ENCODE measurements at places on chromosomes 3 and 15.
A peak's percentile ranks its signal among the peaks of the same experiment; 100 is the strongest.

DNA sequence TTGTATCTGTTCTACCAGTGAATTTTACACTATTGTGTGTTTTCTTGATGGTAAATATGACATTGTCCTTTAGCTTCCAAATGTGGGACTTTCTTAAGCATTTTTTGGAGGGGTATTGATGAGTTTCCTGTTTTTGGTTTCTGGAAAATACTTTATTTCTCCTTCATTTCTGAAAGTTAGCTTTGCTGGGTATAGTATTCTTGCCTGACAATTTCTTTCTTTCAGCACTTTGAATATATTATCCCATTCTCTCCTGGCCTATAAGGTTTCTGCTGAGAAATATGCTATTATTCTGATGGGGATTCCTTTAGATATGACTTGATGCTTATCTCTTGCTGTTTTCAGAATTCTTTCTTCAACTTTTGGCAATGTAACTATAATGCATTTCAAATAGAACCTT, 15.4 kb upstream of the ATP2C1 start:
- DNase-seq = no peak

- no peak for DNase-seq
Observed at GRCh38 chr3:74858086-74858485, 243.6 kb upstream of the CNTN3 start.

DNA sequence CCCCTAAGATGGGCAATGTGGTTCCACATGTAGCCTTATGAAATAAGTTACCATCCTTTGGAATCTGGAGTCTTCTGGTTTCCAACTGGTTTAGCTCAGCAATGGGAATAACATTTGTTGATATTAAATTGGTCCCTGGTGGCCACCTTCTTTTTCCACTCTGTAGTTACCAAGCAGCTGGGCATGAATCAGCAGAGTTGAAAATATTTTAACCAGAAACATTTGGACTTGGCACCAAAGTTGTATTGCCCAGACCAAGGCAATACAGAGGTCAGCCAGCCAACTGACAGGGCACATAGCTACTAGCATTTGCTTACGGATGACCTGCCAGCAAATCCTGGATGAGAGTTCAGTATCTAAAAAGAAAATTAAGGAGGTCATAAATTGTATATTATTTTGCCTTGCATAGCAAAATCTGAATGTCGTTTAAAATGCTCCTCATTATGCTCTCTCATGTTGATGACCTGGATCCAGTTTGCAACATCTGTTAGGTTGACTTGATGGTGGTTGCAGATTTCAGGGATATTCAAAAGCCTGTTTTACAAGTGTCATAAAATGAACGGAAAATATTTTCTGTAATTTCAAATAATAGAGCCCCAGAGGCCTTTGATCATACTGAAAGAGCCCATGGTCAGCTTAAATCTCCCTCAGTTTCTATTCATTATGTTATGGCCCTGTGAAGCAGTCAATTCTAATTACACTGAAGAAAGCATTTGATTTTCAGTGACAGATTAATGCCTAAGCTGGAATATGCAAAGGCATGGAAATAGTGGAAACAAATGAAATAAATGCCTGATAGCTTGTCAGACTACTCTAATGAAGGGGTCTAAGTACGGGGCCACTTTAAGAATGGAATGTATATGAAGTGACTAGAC, 54.6 kb downstream of the PPM1L start:
- no peak for DNase-seq

DNA sequence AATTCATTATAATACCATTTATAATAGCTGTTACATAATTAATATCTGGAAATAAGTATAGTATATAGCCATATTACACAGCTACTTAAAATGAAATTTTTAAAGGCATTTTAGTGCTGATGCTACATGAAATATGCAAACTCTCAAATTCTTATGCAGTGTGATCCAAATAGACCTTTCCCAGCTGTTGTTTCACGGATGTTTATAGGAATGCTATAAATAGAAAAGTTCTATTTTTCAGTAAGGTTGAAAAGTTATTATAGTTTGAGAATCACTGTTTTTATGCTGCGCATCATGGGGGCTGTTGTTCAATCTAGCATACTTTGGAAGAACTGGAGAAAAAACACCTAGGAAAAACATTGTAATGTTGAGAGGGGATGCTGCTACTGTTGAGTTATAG, 147.7 kb upstream of the TRIM42 start:
- no peak for DNase-seq

DNA sequence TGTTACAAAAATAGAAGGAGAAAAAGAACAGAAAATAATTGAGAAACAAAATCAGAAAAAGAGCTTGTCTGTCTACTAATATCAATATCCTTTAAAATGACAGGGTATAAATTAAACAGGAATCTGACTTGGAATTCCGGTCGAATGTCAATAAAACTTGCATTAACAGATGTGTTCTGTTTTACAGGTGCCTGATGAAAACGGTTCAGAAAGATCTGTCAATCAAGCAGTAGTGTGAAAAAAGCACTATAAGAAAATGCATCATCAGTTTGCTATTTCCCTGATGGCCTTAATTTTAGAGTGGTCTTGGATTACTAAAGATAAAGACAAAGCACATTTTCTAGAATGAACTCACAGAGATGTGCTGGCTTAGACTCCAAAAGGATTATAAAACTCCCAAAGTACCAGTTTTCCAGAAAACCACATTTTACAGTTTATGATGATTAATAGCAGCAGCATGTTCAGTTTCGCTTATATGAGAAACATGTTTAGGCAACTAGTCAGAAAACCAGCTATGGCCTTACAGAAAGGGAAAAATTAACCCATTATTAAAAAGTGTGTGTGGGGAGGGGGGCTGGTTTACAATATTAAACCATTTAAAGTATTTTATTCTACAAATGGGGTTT, 8.2 kb upstream of the C3orf38 start:
- no peak for DNase-seq

DNA sequence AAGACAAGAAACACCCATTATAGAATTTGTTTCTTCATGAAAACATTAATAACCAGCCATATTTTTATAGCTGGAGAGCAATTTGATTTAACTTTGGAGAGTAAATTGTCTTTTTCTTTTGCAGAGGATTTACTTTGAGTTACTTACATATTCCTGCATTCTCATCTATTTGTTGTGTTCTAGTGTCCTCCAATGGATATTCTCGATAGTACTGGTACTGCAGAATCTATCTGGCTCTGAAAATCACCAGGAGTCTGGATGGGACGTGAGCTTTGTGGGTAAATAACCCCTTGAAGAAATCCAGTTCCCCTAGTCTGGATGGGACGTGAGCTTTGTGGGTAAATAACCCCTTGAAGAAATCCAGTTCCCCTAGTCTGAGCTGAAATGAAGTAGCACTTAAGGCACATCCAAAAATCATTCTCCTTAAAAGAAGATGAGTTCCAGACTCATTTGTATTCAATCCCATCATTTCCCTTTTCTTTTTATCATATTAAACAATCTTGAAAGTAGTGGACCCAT, 294.1 kb upstream of the UBE2E2 start:
- no peak for DNase-seq

GRCh38 chr15:36294359-36294758, 285.1 kb upstream of the CDIN1 start:
- DNase-seq = no peak

- DNase-seq = peak; percentile 18
Observed at GRCh38 chr15:40272485-40273056, 10.3 kb downstream of the ANKRD63 start.

DNA sequence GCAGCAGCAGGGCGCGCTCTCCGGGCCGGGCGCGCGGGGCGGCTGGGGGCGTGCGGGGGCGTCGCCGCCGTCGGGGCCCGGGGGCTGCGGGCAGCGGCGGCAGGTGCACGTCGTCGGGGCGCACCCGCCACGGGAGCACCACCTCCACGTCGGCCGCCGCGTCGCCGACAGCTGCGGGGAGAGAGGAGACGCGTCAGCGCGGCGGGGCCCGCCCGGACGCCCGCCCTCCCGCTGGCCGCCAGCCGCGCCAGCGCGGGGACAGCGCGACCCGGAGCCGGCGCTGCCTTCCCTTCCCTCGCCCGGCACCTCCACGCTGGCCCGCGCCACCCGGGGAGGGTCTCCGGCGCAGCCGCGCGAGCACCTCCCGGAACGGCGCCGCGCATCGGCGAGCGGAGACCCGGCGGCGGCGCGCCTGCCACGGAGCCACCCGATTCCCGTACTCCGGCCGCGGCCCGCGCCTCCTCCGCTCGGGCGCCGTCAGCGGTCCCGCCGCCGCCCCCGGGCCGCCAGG, 481 bp downstream of the ADAMTS17 start:
- DNase-seq = no peak

- DNase-seq = no peak
Observed at GRCh38 chr15:36753173-36753572, 173.7 kb downstream of the CDIN1 start.

GRCh38 chr3:73094951-73095350, 33.5 kb downstream of the EBLN2 start:
- DNase-seq = no peak

- DNase-seq = no peak
Observed at GRCh38 chr3:126295407-126295939, 61.7 kb downstream of the KLF15 start.

GRCh38 chr3:46127503-46127902, 80.6 kb downstream of the CCR1 start:
- DNase-seq = no peak

DNA sequence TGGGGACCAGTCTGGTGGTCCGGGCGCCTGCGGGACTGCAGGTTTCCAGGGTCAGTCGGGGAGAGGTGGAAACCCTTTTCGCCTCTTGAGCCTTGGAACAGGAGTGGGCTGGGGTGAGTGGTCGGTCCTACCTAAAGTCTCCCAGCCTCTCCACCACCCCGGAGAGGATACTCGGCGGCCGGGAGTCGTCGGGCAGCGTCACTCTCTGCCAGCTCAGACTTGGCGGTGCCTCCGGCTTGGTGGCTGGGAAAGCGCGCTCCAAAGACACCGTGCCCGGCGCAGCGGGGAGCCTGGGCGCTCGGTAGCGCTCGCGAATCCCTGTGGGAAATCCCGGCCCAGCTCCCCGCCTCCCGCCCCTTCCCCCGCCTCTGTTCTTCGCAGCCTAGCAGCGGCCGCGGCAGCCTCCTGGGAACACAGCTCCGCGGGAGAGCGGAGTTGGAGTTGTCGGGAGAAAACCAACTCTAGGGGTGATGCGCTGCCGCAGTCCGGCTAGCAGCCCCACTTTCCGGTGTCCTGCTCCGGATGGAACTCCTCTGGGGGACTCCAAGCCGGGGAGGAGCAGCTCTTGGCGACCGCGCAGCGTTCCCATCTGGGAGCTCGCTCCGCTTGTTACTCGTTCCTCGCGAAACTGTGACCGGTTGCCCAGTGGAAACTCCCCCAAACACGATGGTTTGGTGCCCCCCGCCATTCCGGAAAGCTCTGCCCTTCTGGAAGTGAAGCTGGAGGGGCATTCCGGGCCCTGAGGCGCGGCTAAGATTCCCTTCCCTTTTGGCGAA, 1.4 kb downstream of the EPHB1 start:
- DNase-seq = no peak

DNA sequence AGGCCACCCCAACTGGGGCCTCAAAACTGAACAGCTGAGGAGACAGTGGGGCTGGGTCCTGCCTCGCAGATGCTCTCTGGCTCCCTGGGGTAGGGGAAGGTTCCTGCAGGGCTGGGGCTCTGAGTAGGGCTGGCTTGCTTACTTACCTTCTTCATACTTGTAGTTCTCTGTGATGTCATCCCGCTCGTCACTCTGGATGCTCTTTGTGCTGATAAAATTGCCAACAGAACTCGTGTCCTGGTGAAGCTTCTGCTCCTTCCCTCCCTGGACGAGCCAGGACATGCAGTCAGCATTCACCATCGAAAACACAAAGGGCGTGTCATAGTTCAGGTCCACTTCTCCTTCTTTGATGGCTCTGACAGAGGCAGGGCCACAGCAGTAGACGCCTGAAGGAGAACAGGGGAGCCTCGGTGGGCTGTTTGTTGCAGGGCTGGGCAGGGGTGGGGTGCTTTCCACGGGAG, 17.9 kb upstream of the EPB42 start:
- DNase-seq = no peak

GRCh38 chr3:37287776-37288175, 113.4 kb upstream of the LRRFIP2 start:
- DNase-seq = no peak

- no peak for DNase-seq
Observed at GRCh38 chr15:99371180-99372103, 120.2 kb downstream of the LRRC28 start.

DNA sequence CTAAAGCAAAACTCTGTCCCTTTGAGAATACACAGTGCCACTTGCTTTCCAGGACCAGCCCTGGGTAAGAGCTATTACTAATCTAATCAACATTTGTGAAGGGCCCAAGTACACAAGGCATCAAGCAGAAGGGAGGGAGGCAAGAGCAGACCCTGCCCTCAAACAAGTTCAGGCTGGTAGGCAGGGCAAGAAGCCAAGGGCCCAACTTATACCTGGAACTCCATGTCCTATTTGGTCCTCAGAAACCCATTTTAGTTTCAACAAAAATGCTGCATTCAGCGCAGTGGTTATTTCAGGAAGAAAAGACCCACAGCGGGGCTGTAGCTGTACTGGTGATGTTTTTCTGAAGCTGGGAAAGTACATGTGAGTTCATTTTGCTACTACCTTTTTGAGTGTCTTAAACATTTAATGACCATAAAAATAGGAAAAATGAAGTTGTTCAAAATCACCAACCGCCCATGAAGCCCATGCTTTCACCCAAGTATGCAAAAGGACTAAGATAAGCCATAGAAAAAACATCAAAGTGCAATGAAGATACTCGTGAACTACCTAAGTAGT, 2.8 kb downstream of the RPS17 start:
- DNase-seq = no peak

- DNase-seq = no peak
Observed at GRCh38 chr3:76370749-76371520, 585.6 kb upstream of the ZNF717 start.

DNA sequence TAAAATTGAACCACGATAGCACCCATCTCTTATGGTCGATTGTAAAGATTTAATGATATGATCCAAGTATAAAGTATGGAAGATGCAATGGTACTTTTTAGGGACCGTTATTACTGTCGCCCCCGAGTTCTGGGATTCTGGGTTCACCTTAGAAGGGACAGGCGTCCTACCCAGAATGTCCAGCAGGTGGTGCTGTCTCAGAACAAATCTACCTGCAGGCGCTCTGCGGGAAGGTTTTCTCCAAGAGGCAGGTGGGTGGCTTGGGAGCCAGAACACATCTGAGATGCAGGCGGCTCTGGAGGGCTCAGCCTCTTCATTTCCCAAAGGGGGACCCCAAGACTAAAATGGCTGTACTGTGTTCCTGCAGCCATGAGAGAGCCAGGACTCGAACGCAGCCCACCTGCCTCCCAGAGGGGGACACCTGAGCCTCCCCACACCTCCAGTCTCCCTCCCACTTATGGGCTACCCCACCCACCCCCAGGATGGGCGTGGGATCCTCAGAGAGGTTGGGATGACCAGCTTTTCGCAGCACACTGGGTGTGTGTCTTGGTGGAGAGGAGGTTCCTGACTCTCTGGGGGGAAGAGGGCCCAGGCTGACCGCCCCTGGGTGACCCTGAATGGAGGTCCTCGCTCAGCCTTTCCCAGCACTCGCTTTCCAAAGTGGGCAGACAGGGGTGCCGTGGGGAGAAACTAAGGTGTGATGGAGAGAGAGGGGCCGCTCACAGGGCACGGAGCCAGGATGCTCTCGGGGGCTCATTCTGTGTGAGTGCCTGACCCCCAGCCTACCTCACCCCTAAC, 28.1 kb upstream of the CORO2B start:
- peak; percentile 79 for DNase-seq

Measured in CD4-positive, alpha-beta T cell treated with Interleukin-17A for 4 hours (primary cell).